Activated T-cell treated with anti-CD3 and anti-CD28 coated beads for 4 hours (primary cell): ENCODE measurements at places on chromosomes 3 and 15.
A peak's percentile ranks its signal among the peaks of the same experiment; 100 is the strongest.

DNA sequence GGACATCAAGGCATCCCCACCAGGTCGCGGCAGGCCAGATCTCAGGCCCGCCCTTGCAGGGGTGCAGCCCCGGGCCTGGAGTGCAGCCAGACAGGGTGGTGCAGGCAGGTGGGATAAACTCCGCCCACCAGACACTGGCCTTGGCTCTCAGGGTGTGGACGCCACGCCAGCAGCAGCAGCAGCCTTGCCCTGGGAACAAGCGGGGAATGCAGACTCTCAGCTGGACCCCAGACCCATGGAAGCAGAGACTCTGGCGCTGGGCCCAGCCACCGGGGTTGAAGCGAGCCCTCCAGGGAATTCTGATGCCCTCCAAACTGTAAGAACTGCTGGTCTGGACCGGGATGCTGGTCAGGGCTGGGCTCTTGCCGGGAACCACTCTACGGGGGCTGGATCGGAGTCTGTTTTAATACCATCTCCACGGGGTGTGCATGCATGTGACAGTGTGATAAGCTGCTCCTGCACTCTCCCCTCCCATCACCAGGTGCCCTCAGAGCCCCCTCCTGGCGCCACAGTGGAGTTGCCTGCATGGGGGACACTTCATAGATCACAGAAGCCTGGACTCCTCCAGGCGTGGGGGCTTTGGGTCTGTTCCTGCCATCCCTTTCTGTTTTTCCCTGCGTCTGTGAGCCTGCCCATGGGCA is 142.7 kb downstream of the NSMCE3 start:
- DNase-seq: no peak

DNA sequence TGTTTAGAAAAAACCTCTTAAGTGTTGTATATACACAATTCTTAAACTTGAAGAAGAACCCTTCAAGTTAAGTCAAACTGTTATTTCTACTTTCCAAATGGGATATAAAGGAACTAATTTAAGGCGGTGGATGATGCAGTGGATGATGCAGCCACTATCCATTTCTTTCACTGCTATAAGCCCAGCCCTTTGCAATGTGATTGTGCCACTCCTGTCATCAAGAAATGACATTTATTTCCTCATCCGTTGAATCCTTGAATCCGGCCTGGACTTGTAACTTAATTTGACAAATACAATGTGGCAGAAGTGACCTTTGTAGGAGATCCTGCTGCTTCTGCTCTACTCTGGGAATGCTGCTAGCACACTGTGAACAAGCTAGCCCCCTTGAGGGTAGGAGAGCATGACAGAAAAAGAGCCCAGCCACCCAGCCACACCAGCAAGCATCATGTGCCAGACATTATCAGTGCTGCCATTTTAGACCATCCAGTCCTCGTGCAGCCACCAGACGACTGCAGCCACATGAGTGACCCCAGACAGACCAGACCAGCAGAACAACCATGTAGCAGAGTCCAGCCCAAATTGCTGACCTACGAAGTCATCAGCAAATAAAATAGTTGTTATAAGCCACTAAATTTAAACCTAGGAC is 47.4 kb downstream of the UACA start:
- DNase-seq: no peak

DNA sequence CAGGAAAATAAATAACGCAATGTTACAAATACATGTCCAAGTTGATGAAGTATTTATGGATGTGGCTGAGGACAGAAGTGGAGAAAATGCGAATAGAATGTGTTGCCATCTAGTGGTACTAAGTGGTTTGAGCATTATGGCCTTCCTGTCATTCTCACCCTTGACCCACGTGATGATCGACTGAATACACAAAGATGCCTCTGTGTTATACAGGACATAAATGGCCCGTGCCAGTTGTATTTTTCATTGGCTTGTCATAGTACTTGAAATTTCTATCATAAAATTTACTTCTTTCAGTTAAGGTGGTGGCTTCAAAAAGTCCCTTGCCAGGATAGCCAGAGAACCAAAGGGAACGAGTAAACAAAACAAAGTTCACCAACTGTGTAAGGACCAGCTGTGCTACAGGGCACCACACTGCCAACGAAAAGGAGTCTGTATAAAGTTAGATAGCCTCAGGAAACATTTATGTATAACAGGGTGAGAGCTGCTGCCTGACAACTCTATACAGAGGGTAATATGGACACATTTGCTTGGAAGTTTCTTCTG is 103.7 kb downstream of the MYH15 start:
- no peak for DNase-seq

- no peak for DNase-seq
Measured at GRCh38 chr15:92992720-92993119, 92.6 kb downstream of the CHD2 start.

DNA sequence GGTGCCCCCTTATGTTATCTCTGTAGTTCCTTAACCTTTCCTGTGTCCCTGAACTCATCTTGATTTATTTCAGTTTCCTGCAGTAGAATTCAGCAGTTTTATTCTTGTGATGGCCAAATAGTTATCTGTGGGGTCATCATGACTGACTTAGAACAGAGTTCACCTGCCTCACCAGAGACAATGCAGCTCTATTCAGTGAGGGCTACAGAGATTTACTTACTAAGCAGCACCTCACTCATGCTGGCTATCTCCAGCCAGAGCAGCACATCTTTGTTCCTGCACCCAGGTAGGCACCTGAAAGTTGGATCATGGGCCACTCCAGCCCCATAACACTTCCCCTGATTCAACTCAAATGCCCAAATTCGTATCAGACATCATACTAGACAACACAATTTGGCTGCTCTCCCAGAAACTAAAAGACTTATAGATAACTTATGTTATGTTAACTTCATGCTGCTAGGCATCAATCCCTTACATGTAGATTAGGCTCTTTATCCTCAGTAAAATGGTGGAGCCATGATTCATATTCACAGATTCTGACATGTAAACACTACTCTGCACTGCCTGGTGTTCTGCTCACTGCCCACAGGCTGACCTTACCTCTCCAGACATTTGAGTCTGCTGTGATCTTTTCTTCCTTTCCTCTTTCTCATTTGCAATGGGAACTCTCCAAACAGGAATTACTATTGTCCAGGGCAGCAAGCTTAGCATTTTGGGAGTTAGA is 9.3 kb upstream of the GOLGB1 start:
- no peak for DNase-seq

GRCh38 chr3:11721479-11721878 is 77.8 kb upstream of the VGLL4 start:
- no peak for DNase-seq

GRCh38 chr3:51968883-51969678 is 1.8 kb upstream of the PCBP4 start:
- no peak for DNase-seq

DNA sequence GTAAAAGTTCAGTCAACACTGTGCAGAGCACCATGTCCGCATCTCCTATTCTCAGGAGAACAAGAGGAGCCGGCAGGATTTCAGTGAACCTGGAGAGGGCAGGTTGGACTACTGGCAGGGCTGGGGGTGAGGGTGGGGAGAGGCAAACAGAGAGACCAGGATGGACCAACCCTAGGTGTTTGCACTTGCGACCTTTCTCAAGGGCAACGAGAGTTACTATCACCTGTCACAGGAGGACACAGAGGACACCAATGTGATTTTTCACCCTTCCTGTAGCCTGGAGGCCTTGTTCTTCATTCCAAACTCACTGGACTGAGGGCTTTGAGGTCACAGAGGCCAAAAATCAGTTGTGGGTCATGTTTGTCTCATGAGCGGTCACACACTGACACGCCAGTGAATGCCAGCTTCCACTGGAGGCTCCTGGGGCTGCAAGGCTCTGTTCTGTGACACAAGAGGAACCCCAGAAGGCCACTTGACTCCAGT is 89.5 kb downstream of the CPN2 start:
- no peak for DNase-seq

- DNase-seq: no peak
Measured at GRCh38 chr3:31250116-31250777, 282.5 kb upstream of the STT3B start.

- no peak for DNase-seq
Measured at GRCh38 chr3:64718976-64719375, 31.2 kb upstream of the ADAMTS9 start.

DNA sequence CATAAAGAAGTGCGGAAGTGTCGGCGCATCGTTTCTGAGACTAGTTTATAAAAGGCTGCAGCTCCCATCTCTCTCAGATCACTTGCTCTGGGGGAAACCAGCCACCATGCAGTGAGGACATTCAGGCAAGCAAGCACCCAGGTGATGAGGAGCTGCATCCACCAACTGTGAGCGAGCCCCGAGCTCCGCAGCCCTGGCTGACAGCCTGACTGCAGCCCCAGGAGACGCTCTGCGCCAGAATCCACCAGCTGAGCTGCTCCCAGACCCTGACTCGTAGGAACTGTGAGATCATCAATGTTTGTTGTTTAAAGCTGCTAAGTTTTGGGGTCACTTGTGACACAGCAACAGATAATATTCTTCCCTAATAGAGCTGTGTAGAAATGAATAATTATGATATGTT is 5.0 kb upstream of the TM2D3 start:
- no peak for DNase-seq

DNA sequence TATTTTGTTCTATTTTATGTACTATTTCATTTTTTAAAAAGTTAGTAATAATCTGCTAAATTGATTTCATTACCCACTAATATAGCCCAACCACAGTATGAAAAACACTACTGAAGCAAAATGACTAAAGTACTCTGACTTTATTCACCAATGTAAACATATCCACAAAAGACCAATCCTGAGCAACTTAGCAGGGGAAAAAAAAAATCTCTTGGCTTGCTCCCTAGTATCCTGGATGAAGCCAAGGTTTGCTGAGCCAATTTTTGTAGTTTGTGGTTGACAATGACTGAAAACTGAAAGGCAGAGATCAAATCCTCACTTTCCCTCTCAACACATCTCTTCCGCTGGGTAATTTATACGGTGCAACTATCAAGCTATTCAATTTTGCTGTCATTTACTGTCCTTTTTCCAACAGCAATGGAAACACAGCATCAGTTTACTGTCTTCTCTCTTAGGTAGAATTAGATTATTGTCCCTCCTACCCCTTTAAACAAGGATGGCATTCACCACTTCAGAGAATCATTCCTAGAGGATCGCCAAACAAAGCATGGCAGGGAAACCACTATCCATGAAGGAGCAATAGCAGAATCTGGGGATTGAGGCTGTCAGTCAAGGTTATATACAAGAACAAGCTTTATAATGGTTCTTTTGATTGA is 149.7 kb downstream of the THRB start:
- DNase-seq: no peak

GRCh38 chr15:47997195-47998080 is 123.4 kb upstream of the SLC24A5 start:
- DNase-seq: no peak

- DNase-seq: no peak
Measured at GRCh38 chr3:123272547-123272946, 70.8 kb downstream of the SEC22A start.

DNA sequence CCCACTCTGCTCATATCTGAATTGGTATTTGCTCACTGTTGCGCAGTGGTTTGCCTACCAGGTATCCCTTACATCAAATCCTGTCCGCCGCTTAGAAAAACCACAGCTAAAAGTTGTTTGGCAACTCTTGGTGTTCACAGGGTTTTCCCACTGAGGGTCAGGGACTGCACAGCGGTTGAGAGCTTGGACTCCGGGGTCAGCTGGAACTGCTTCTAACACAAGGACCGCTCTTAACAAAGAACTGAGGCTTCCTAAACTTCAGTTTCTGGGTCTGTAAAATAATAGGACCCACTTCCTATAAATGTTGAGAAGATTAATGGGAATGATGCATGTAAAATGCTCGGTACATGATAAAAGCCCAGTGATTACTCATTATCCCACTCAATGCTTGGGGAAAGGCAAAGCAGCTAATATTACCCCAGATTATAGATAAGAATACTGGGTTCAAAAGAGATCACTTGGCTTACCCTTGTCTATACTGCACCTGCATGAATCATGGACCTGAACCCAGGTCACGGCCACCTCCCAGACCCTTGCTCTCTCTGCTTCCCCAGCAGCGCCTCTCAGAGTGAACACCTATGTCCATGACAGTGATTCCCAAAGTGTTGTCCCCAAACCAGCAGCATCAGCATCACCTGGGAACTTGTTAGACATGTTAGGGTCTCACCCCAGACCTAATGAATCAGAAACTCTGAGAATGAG is 36.1 kb downstream of the LIPC start:
- no peak for DNase-seq

- DNase-seq: no peak
Measured at GRCh38 chr3:181698263-181698954, 13.3 kb upstream of the SOX2 start.

GRCh38 chr3:143121241-143122088 is 1.9 kb downstream of the CHST2 start:
- peak; percentile 57 for DNase-seq

DNA sequence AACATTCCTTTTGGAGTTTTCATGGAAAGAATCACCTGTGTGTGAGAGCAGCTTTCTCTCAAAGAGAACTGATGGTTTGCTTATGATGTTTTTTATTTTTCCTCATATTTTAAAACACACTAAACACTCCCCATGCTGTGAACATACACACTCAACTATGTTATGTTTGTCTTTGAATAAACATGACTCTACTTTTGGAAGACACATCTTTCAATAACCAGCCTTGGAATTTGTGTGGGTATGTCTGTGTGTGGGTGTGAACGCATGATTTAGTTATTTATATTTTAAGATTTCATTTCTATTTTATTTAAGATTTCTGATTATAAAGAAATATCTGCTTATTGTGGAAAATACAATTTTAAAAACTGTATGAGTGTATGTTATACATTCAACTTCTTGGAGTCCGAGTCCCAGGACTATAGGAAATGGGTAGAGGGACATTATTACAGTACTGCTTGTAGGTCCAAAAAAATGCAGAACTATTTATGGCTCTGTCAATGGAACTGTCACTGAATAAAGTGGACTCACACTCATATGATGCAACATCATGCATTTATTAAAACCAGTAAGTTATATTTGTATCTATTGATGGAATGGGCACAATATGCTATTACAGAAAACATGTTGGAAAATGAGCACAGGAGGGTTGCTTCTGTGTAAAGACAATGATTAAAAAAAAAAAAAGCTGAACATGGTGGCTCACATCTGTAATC is 43.5 kb downstream of the PDZRN3 start:
- DNase-seq: no peak

- no peak for DNase-seq
Measured at GRCh38 chr15:67120009-67120838, 54.8 kb downstream of the SMAD3 start.

GRCh38 chr3:126475413-126476114 is at the start of gene ZXDC:
ZXDC (minus strand) TSS chr3:126475891; CDS start chr3:126475865, 26 bp downstream.
- DNase-seq: peak; percentile 82

- DNase-seq: no peak
Measured at GRCh38 chr15:73985101-73985873, 6.8 kb downstream of the STOML1 start.

- no peak for DNase-seq
Measured at GRCh38 chr3:69815970-69816369, 76.7 kb downstream of the MITF start.

- no peak for DNase-seq
Measured at GRCh38 chr3:35393901-35394799, 245.2 kb upstream of the ARPP21 start.

DNA sequence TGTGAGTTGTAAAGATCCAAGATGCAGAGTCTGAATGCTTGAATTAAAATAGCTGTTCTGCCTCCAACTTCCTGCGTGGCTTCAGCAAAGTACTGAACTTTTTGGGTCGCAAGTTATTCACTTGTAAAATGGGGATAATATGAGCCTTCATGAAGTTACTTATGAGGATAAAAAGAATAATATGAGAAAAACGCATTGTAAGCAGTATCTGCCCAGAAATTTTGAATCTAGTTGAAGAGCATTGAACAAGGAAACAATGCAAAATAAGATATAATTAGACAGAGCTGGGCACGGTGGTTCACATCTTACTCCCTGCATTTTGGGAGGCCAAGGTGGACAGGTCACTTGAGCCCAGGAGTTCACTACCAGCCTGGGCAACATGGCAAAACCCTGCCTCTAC is 37.8 kb downstream of the AQP9 start:
- no peak for DNase-seq
